Subcutaneous adipose tissue (tissue), 4 donors: ENCODE measurements at places on chromosomes 12 and 14. TPM values are rescaled to one million over a fixed set of nuclear protein-coding genes. Genes with fewer than 3 reads are reported as not detected.

PTCSC3 gene
- not detected for total RNA-seq

ARMH4 gene
- 6.6 TPM for total RNA-seq

LMNTD1 gene
- not detected for total RNA-seq

TAS2R30 gene
- total RNA-seq = 14.6 TPM

EML5 gene
- total RNA-seq = 1.1 TPM

SERPINA9 gene
- not detected for total RNA-seq
